Gastrocnemius medialis (tissue), 4 donors: ENCODE measurements at places on chromosomes 3 and 15.

GRCh38 chr3:140386357-140387100, 291.3 kb upstream of the TRIM42 start:
- DNase-seq, result no peak

DNA sequence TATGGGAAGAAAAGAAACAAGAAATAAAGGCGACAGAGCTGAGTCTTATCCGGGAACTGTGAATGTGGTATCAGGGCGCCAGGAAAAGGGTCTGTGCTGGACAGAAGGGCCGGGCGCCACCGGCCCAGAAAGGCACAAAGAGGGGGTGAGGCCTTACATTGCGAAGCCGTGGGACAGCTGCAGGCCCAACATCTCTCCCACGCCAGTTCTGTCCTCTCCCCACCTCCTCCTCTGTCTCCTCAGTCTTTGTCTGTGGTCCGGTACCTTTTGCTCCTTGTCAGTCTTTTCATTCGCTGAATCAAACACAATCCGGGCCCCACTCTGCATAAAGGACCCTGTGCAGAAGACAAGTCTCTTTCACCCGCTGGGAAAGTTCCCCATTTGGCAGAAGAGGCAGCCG, 81.8 kb downstream of the LRIG1 start:
- DNase-seq, result no peak

GRCh38 chr3:149657321-149657925, 402 bp downstream of the WWTR1 start:
- peak; percentile 37 for DNase-seq

DNA sequence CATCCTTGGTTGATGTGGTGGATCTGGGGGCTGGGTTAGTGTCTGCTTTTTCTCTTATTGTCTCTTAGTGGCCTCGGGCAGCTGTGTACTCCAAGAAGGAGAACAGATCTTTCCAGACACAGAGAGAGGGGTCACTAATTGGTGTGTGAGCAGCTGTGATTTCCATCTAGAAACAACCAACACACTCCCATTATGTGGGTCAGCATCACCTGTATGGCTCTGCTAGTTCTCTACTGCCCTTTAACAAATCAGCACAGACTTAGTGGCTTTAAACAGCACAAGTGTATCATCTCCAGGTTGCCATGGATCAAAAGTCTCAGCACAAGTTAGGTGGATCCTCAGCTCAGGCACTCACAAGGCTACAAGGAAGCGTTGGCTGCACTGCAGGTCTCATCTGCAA, 156.8 kb downstream of the LRTM1 start:
- no peak for DNase-seq

DNA sequence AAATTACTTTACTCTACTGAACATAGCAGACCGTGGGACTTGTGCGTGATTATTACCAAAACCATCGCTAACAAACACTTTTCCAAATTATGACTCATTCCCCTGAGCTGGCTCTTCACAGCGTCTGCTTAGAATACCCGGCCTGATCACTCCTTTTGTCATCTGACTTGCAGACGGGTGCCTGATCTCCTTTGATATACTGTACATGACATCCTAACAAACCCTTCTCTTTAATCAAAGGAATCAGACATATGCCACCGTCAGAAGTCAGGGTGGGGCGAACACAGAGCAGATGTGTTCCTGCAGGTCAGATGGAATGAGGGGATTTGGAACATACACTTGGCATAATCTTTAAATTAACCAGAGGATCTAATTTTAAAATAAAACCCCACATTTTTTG, 48.5 kb upstream of the SH3GL3 start:
- no peak for DNase-seq

GRCh38 chr15:83571820-83572707, 81.9 kb upstream of the ADAMTSL3 start:
- no peak for DNase-seq

- DNase-seq, result no peak
These were observed 97.4 kb downstream of the LRRK1 start for GRCh38 chr15:101016581-101016980.

- no peak for DNase-seq
These were observed 481.5 kb downstream of the PDCD6IP start for GRCh38 chr3:34279901-34280300.

DNA sequence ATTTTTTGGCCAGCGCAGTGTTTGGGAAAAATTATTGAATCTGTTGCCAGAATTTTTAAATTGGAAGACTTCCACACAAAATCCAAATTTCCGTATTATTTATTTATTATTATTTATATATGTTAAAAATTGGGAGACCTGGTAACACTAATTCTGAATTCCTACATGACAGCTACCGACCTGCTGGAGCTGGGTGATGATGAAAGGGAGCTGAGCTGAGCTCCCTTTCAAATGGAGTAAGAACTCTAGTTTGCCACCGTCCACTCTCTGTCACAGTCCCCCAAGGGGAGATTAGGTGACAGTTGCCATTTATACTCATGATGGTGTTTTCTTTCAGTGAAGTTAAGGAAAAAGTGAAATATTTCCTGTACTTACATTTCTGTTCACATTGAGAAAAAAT, 1.4 kb downstream of the CRTC3 start:
- DNase-seq, result no peak

- no peak for DNase-seq
These were observed 2.5 kb upstream of the FBN1 start for GRCh38 chr15:48647962-48648361.

DNA sequence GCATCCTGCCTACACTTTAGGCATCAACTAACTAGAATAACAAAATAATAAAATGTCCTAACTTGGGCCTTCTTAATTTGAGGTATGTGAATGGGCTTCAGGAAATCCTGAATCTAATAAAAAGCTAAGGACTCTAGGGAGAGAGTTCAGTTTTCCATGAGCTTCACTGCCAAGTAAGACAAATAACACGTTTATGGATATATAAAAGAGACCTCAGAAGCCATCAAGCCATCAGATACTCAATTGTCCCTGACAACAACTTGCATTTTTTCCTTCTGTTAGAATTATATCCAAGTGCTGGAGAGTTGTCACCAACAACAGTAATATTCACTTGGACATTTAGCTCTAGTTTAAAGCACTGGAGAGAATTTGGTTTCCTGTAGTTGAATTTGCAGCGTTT, 102.4 kb upstream of the IGSF10 start:
- no peak for DNase-seq

GRCh38 chr3:170324962-170325361, 32.6 kb upstream of the SKIL start:
- no peak for DNase-seq

DNA sequence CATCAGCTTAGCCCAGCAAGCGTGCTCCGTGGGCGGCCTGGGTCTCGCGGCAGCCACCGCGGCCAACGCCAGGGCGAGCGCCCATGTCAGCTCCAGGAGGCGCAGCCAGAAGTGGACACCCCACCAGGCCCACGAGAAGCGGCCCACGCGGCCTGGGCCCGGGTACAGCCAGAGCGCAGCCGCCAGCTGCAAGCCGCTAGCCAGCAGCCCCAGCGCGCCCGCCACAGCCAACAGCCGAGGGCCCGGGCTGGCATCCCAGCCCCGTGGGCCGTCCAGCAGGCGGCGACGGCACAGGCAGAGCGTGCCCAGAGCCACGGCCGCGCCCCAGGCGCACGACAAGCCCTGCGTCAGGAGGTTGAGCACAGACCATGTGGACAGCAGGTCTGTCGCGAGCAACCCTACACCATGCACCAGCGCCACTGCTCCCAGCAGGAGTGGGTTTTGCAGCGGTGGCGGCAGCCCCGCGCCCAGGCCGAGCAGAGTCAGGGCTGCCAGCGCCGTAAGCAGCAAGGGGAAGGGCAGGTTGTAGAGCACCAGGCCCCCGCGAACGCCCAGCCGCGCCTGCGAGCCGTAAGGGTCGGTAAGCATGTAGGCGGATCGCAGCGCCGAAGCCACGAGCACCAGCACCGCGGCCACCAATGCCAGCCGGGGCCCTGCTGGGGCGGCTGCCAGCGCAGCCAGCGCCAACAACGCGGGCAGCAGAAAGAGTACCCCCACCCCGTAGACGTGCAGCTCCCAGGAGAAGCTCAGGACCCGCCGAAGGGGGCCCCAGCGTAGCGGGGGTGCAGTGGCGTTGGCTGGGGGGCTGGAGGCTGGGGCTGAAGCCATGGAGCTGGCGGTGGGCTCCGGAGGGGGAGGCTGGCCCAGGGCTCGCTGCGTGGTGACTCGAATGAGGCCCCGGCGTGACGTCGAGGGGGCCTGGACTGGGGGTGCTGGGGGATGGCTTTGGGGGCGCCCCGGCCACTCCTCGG, 4.9 kb downstream of the PRRT3 start:
- DNase-seq, result peak; percentile 71

- DNase-seq, result no peak
These were observed 30.4 kb downstream of the MGA start for GRCh38 chr15:41690636-41691035.

DNA sequence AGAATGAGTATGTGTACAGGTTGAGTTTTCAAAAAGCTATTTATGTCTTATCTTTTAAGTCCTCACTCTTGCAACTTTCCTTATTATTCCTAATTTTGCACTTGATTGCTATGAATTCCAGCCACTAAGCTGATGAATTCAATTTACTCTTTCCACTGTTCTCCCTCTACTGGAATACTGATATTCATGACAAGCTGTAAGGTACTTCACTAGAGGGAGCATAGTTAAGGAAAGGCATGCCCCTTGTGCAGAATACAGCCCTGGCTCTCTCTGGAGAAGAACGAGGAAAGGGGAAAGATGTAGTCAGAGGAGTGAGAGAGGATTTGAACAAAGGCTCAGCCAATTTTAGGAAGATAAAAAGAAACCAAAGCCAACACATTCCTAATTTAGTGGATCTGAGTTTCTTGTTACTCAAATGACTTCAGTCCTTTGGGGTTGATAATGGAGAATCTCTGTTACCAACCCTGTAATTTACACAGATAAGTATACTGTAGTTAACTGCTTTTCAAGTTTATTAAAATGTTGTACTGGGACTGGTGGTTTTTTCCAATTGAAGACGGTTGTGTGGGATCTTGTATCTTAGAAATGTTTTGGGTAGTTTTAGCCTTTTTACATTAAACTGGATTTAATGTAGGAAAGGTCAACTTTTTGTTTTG, 4.0 kb downstream of the SCAANT1 start:
- DNase-seq, result no peak

GRCh38 chr3:149792452-149793270, at the start of gene ANKUB1:
ANKUB1 (minus strand) TSS chr3:149792554; CDS start chr3:149792366, 188 bp downstream.
- DNase-seq, result no peak

GRCh38 chr3:2375376-2375775, 276.7 kb downstream of the CNTN4 start:
- DNase-seq, result no peak

- peak; percentile 97 for DNase-seq
These were observed 461 bp upstream of the FAH start for GRCh38 chr15:80152180-80152895.

DNA sequence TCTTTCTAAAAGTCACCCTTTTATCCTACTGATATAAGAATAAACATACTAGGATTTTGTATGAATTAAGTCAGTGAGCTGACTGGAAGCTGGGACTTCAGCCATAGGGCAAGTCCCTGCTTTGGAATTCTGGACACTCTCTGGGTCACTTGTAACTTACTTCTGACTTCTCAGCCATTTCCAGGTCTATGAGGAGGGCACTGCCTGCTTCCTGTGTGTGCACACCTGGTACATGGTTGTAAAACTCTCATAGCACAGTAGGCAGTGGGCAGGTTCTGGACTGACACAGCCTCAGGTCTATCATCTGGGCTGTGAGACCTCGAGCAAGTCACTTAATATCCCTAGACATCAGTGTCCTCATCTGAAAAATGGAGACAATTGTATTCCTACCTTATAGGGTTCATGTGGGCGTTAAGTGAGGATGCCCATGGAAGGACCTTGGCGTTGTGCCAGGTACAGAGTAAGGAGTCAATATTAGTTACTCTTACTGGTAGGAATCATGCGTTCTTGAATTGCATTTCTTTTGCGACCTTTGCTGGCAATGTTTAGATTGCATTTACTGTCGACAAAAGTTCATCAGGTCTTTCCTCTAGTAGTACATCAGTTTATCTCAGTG, 27.5 kb upstream of the TGM5 start:
- no peak for DNase-seq

DNA sequence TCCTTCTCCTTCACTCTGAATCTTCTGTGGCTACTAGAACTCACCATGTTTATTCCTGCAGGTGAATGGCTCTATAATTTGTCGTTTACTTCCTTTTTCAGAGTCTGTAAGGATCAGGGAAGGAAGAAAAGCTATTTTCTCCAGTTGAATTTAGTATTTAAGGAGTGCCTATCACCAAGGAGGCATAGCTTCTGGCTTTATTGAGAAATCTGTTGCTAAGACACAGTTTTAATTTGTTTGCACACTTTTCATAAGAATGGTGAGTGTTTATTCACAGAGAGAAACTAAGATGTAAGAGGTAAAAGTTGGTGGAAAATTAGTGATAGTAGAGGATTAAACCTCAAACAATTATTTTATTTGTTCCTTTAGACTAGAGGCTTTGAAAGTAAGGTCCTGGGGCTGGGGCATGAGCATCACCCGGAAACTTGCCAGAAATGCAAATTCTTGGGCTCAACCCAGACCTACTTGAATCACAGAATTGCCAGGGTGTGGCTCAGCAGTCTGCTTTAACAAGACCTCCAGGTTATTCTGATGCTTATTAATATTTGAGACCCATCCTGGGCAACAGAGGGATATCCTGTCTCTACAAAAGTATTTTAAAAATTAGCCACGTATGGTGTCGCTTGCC, 461.3 kb downstream of the AGBL1 start:
- DNase-seq, result no peak

- DNase-seq, result no peak
These were observed 4.4 kb upstream of the SI start for GRCh38 chr3:165082650-165083049.

- no peak for DNase-seq
These were observed 37.5 kb downstream of the SNAPC5 start for GRCh38 chr15:66459818-66460615.

- DNase-seq, result no peak
These were observed 52.6 kb upstream of the MYO5C start for GRCh38 chr15:52348056-52348745.

DNA sequence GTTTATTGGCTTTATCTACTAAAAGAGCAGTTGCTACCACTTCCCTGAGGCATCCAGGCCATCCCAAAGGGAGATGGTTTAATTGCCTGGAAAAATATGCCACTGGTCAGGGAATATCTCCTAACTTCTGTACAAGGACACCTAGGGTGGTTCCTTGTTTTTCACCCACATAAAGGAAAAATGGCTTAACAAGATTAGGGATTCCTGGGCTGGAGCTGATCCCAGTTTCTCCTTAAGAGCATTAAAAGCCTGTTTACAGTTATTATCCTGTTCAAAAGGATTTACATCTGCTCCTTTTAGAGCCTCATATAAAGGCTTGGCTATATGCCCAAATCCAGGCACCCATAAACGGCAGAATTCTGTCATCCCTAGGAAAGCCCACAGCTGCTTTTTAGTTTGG, 70.2 kb upstream of the WNT7A start:
- no peak for DNase-seq

- DNase-seq, result peak; percentile 59
These were observed 15.7 kb downstream of the VPS18 start for GRCh38 chr15:40909662-40910630.
